ENCODE measurements at places on chromosomes 2 and 18.

DNA sequence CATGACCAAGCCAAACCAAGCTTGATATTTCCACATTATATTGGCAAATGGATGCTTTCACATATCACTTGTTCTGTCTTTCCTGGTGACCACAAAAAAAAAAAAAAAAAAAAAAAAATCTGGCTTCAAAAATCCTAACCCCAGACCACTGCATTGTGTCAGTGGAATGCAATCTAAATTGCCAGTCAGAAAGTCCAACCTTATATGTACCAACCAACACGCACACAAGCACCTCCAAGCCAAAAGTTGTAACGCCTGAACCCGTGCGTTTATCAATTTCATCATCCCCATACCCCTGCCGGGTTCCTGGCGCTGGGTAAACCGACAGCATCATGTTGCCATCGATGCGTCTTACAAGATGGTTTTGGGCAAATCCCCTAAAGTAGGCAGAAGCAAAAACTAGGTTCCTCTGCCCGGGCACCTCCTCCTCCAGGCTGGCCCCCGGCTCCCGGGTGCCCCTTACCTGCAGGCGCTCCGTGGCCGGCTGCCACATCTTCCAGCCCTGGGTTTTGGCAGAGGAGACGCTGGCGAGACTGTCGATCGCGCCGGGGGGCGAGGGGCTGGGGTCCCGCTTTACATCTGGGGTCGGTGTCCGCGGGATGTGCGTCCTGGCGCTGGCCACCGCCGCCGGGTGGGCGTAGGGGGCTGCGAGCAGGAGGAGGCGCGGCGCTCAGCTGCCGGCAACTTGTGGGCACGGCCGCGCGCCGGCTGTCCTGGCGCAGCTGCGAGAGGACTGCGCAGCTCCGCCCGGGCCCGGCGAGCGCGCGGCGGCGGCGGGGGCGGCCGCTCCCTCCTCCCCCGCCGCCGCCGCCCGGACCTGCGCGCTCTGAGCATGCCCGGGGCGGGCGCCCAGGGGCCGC lies at the start of gene PID1:
PID1 (minus strand) TSS at position 737 of the 860 bp plus-strand sequence; CDS start at position 493, 244 bp downstream.
- no peak for DNase-seq

DNA sequence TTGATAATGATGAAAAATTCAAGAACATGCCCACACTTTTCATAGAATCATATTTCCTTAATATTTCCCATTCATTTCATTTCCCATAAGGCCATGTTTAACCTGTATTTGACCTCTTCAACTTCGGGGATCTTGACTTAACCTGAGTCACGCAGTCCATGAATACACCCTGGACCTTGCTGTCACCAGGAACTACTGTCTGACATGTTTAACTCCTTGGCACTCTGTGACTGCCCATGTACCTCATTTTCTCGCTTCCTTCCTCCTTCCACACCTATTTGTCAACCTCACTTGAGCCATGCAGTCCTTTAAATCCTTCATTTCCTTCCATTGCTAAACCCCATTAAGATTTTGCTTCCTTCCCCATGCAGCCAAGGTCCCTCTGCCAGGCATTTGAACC lies 16.3 kb downstream of the ABCB11 start:
- DNase-seq, result no peak

DNA sequence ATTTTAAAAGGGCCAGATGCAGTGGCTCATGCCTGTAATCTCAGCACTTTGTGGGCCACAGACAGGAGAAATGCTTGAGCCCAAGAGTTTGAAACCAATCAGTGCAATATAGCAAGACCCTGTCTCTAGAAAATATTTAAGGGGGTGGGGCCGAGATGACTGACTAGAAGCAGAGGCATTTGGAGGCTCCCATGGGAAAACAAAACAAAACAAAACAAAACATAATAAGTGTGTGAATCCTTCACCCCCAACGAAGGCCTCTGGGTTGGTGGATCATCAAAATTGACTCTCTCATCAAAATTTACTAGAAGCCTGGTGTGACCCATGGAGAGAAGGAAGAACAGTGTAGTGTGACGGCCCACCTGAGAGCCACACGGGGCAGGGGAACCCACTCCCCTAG lies 560.9 kb downstream of the LRP1B start:
- no peak for DNase-seq

- DNase-seq, result no peak
Measured at GRCh38 chr2:99480390-99480789, 9.4 kb downstream of the REV1 start.

- peak; percentile 81 for DNase-seq
Measured at GRCh38 chr2:65366595-65367125, 65.7 kb downstream of the SPRED2 start.

GRCh38 chr2:159961037-159961436 lies 101.4 kb downstream of the PLA2R1 start:
- DNase-seq, result no peak

- no peak for DNase-seq
Measured at GRCh38 chr2:20803974-20804373, 18.9 kb downstream of the LDAH start.

- no peak for DNase-seq
Measured at GRCh38 chr2:181570833-181571661, 85.9 kb downstream of the CERKL start.

DNA sequence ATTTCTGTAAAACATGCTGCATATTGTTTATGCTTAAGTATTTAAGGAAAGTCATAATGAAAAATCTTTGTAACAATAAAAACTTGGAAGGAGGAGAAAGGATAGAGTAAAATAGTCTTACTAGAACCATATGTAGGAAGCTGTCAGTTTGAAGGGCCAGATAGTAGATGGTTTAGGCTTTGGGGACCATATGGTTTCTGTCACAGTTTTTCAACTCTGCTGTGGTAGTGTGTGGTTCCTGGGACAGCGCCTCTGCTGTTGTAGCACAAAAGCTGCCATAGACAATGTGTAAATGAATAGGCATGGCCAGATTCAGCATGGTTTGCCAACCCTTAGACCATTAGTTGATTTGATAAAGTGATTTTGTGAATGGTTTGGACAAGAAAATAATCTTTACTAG lies 75.5 kb downstream of the SLC39A10 start:
- no peak for DNase-seq
